ENCODE measurements at places on chromosomes 2 and 18.

GRCh38 chr2:165568361-165568760 is 98.9 kb downstream of the CSRNP3 start:
- peak; percentile 23 for DNase-seq

DNA sequence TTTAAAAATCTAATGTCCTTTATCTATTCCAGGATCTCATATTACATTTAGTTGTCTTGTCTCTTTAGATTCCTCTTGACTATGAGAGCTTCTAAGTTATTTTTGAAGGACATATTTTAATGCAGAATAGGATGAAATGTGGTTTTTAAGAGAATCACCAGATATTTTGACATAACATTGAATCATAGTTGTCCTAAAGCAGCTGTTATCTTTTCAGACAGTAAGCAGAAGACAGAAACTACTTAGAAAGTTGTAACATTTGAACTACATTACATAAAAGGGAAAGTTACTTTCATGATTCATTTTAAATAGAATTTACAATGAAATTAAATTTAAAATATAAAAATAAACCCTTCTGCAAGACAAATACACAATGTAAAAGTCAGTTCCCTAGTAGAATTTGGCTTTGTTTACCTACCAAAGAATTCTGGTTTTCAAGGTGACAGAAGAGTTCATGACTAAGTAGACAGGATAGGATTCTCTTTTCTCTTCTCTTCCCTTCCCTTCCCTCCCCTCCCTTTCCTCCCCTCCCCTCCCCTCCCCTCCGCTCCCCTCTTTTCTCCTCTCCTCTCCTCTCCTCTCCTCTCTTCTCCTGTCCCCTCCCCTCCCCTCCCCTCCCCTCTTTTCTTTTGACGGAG is 186.0 kb downstream of the DIS3L2 start:
- DNase-seq, result no peak

DNA sequence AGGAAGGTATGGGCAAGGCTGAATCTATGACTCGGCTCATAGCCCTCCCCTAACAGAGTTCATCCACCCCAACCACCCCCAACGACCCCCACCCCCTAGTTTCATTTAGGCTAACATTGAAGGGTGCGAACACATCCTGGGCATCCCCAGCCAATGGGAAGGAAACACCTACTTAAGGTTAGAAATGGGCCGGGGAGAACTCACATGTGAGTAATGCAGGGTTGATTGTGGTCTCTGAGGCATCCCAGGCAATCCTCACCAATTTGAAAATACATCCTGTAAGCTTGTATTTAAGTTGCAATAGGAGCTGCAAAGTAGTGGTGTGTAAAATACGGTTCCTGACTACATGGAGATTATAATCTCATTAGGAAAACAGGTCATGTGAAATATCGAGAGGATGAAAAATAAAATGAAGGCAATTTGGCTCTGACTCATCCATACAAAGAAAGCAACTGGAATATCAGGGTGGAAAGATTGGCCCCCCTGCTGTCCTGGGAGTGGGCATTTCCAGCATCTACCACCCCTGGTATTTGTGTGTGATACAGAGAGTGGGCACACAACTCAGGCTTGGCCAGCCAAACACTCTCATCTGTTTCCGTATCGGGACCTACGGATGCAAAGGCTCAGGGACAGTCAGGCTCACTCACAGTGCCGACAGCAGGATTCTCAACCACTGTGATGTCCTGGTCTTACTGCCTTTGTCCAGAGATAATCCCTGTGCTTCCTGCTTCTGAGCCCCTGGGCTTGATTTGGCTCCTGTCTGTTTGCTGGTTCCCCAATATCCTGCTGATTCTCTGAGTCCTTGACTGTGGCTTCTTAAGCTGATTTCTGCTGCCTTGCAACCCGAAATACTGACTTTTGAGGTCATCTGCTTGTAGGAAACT is 90.0 kb upstream of the NCKAP5 start:
- no peak for DNase-seq

GRCh38 chr2:168254158-168254935 is 7.0 kb upstream of the STK39 start:
- DNase-seq, result peak; percentile 39

GRCh38 chr2:239106314-239106908 is 258.5 kb downstream of the TWIST2 start:
- peak; percentile 3 for DNase-seq

- DNase-seq, result no peak
Observed at GRCh38 chr18:56959120-56959519, 187.8 kb upstream of the BOD1L2 start.

DNA sequence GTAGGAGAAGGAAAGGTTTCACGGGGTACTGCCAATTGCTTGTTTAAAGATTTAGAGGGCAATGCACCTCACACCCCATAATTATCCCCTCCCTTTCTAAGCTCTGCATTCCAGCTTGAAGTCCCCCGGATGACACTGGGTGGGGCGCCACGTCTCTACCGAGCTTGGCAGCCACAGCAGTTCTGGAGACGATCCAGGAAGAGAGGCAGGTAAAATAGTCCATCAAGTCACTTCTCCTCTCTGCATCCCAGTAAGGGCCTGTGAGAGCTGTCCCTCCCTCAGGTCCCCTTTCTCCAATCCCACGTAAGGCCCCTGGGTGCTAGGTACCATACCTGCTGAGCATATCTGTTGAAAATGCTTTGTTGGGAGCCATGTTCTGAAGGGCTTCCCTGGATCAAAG is 65.7 kb downstream of the CAPN13 start:
- no peak for DNase-seq

All from DMS153 (cell line).